Camera-type eye (tissue), 1 donor: ENCODE measurements at places on chromosomes 12 and 14. TPM values are rescaled to one million over a fixed set of nuclear protein-coding genes. Genes with fewer than 3 reads are reported as not detected.

AICDA gene
- total RNA-seq, result 0.66 TPM

SPRING1 gene
- total RNA-seq, result 46.3 TPM

NAV3 gene
- 61.2 TPM for total RNA-seq

SIRT4 gene
- total RNA-seq, result 9.5 TPM

CMA1 gene
- total RNA-seq, result not detected

SCN8A gene
- 33.6 TPM for total RNA-seq

C12orf60 gene
- total RNA-seq, result 10.1 TPM

SLC6A12 gene
- 4.0 TPM for total RNA-seq

MANSC1 gene
- 5.6 TPM for total RNA-seq

CPM gene
- 12.9 TPM for total RNA-seq
